ENCODE measurements at places on chromosomes 4 and X.

DNA sequence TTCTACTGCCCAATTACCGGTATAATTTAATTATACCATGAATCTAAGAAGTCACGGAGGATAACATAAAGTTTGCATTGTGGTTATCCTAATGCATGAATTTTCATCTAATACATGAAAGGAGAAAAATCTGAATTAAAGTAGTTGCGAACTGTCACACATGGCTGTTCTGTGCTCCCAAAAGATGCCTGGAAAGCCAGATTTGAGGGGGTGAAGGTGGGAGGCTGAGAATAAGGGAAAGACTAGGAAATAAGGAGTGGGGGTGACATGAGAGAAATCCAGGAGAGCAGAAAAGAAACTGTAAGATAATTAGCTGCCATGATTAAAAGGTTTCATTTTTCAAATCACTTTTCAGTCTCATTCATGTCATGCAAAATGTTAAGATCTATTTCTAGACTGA is 1582.7 kb downstream of the STIM2 start:
- no peak for DNase-seq

DNA sequence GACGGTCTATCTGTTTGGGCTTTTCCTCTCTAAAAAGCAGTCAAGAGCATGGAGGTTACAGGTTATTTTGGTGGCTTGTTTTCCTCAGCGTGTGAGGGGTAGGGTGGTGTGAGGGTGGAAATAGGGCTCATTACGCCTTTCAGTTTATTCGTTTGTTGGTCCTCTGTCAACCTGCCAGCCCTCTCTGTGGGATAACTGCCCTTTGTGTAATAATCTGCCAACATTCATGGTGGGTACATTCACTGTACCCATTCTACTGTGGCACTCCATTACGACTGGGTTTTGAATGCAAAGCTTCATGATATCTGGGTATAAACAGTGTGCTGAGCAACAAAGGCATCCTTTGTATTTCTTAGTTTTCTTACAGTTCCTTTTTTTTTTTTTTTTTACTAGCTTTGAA is 136.4 kb downstream of the ADGRL3 start:
- no peak for DNase-seq

DNA sequence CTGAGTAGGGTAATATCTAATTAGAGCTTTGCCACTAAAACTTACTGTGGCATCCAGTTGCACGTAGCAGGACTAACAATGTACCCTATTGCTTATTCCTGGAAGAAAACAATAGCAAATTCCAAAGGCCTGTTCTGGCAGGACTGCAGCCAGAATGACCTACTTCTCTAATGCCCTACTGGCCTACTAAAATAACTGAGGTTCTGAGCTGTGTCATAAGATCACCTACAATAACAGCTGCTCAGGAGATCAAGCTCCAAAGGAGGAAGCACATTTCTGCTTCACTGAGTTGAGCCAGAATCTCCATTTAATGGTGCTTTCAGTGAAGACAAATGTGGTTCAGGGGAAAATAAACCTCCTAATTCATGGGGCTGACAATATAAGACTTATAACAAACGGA is 42.2 kb upstream of the CXCL8 start:
- DNase-seq = no peak

- DNase-seq = no peak
These were observed 19.0 kb downstream of the TMEM47 start for GRCh38 chrX:34638116-34638515.

- no peak for DNase-seq
These were observed 395.8 kb upstream of the DMD start for GRCh38 chrX:33607042-33607595.

- DNase-seq = no peak
These were observed 582.4 kb upstream of the FAM241A start for GRCh38 chr4:111562826-111563225.

DNA sequence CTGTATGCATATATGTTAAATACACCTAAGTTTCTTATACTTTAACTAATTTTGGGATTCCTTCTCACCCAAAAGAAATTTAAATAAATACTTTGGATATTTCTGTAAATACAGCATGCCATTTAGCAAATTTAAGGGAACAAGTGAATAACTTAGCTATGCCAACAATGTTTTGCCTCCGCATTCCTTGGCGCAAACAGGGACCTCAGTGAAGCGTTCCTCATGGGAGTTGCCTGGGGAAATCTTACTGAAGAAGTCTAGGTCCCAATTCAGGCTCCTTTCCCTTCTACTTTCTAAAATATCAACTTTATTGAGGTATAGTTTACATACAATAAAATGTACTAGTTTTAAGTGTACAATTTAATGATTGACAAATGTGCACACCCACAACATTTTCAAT is 25.0 kb downstream of the COL4A5 start:
- no peak for DNase-seq

DNA sequence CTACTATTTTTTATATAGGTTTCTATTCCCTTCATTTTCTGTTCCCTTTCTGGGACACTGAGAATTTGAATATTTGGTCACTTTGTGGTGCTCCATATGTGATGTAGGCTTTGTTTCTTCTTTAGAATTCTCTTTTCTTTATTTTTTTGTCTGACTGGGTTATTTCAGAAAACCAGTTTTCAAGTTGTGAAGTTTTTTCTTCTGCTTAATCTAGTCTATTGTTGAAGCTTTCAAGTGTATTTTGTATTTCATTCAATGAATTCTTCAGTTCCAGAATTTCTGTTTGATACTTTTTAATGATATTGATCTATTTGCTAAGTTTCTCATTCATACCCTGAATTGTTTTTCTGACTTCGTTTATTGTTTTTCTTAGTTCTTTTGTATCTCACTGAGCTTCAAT is 96.2 kb upstream of the HAND2 start:
- DNase-seq = no peak

- no peak for DNase-seq
These were observed 857.4 kb upstream of the HTR2C start for GRCh38 chrX:113726466-113726865.

DNA sequence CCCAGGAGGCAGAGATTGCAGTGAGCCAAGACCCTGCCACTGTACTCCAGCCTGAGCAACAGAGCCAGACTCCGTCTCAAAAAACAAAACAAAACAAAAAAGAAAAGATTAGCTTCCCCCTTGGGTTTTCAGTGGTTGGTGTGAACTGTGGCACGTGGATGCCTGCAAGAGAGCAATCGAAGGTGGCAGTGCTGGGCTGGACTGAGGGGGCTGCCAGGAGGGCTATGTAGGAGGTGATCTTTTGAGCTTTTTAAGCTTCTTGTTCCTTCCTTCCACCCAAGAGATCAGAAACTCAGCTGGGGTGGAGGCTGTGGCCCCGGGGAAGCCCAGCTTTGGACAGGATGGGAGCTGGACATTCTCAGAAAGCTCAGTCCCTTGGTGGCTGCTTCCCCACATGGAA is 49.6 kb downstream of the PRPS1 start:
- DNase-seq = no peak
